ENCODE measurements at places on chromosomes 5 and 9.
A peak's percentile ranks its signal among the peaks of the same experiment; 100 is the strongest.

DNA sequence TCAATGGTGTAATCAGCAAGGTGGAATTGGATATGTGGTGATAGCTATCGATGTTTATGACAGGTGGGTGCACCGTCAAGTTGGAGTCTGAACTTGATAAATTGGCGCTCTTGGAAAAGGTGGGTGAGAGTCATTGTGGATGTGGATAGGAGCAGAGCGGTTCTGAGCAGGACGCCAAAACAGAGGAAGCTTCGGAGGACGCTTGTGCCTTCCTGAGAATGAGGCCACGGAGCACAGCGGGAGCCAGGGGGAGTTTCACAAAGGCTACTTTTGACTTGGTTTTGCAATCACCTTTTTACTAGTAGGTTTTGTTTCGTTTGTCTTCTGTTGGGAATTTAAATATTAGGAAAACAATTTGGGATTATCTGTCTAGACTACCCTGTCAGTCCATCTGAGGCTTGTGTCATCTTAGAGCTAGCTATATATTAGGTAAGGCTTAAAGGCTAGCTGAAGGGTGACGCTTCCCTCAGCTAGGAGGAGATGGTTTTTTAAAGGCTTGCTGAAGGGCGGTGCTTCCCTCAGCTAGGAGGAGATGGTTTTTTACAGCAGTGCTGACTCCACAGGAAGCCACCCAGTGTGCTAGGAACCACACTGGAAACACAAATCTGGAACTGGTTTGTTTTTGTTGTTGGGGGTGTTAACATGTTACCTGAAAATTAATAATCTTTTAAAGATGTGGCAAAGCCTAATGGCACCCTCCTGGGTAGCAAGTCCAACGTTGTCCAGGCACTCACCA is 142.4 kb upstream of the IRX4 start:
- no peak for DNase-seq

- DNase-seq, result no peak
Observed at GRCh38 chr9:21029661-21030060, 1.8 kb downstream of the HACD4 start.

GRCh38 chr5:57448287-57448686 is 34.3 kb downstream of the ACTBL2 start:
- no peak for DNase-seq

GRCh38 chr5:115661101-115661500 is 35.3 kb upstream of the TMED7 start:
- no peak for DNase-seq

DNA sequence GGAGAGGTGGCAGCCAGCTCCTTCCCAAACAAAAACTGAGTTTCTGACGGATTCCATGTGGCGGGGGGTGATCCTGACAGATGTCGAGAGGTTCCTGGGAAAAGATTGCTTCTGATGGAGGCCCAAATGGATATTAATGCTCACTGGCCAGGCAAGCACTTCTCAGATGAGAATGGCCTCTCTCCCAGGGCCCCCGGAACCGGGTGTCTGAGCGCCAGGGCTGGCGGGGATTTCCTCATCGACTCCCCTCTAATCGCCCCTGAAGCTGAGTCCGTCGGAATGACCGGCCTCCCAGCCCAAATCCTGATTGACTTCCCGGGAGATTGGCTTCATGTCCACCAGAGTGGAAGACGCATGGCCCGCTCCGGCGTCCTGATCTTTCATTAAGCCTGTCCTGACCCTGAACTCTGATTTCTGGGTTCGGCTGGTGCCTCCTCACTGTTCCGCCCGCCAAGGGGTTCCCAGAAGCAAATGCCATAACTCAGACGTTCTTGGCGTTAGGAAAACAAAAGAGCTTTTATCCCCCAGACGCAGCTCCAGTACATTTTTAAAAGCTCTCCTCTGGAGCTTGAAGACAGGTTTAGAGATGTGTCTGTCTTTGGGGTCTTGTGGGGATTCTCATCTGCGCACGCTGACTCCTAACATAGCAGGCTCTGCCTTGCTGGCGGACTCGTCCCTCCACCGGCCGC is 17.6 kb downstream of the FIBCD1 start:
- no peak for DNase-seq

GRCh38 chr5:1548702-1549474 is 25.1 kb upstream of the LPCAT1 start:
- DNase-seq, result peak; percentile 76

- DNase-seq, result no peak
Observed at GRCh38 chr9:127027694-127028093, 94.7 kb downstream of the ANGPTL2 start.

- no peak for DNase-seq
Observed at GRCh38 chr9:115804206-115804605, 349.4 kb upstream of the PAPPA start.

DNA sequence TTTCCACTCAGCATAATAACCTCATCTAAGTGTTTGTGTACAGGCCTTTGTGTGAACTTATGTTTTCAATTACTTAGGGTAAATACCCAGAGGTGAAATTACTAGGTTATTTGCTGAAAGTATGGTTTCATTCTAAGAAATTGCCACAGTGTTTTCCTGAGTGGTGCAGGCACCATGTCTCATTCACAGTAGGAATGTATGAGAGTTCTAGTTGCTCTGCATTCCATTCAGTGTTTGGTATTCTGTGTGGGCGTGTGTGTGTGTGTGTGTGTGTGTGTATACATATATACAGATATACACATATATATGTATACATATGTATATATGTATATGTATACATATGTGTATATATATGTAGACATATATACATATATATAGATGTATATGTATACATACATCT is 8.8 kb upstream of the SVEP1 start:
- no peak for DNase-seq

DNA sequence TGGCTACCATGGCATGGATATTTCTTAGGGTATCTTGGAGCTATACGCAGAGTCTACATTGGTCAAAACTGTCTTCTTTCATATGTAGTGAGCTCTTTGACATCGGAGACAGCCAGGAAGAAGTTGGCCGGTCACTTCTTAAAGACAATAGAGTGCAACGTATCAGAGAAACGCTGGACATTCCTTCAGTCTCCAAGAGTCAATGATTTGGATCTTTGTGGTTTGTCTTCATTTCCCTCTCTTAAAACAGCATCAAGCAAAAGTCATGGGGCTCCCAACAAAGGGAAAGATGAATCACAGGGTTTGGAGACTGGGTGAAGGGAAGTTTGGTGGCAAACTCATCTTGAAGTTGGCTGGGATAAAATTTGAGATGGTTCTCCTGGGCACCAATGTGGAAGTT is 320.1 kb downstream of the AGTPBP1 start:
- no peak for DNase-seq

- DNase-seq, result no peak
Observed at GRCh38 chr5:157520911-157521703, 54.5 kb downstream of the ADAM19 start.

GRCh38 chr5:176365351-176366231 is at the start of gene ARL10:
ARL10 (plus strand) TSS chr5:176365487; CDS start chr5:176365564, 77 bp downstream.
- DNase-seq, result no peak

DNA sequence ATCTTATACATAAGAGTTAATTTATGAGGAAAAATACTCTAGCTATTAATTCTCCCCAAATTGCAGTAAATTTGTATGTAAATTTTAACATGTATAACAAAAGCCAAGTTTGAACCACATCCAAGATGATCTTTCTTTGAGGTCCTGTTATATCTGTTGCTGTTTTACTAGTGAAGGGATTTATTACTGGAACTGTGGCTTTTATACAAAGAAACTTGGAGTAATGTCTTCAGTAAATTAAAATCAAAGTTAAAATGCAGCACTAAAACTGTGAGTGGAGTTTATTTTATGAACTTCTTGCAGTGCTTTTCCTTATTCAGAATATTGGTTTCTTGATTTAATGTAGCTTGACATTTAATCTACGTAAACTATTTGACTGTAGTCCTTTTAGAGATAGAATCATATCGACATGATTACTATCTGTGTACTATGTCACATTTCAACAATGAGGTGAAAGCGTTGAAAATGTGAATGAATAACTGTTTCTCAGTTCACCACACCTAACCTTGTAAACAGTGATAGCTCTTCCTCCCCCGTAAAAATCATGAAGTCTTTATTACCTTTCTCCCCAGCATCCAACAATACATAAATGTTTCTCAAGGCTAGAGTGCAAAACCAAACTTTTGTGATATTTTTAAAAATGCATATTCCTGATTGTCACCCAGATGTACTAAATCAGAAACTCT is 53.2 kb upstream of the ISOC1 start:
- no peak for DNase-seq

DNA sequence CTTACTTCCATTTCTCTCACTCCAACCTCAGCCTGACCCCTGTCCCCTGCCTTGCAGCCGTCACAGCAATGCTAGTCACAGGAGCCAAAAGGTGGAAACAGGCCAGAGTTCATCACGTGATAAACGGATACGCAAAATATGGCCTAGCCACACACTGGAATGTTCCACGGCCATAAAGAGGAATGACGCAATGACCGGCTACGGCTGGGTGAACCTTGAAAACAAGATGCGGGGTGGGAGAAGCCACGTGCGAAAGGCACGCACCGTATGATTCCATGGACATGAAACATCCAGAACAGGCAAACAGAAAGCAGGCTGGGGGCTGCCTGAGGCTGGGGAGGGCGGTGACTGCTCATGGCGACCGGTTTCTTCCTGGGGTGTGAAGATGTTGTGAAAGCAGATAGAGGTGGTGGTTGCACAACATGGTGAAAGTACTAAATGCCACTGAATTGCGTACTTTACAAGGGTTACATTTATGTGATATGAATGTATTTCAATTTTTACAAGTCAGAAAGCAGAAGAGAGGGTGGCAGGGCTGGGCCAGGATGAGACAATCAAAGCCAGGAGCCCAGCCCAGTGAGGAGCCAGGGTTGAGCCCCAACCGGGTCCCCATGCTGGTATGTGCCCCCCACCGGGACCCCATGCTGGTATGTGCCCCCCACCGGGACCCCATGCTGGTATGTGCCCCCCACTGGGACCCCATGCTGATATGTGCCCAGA is 117.8 kb upstream of the SARDH start:
- DNase-seq, result no peak

- no peak for DNase-seq
Observed at GRCh38 chr5:52342361-52342760, 445.4 kb upstream of the ITGA1 start.

DNA sequence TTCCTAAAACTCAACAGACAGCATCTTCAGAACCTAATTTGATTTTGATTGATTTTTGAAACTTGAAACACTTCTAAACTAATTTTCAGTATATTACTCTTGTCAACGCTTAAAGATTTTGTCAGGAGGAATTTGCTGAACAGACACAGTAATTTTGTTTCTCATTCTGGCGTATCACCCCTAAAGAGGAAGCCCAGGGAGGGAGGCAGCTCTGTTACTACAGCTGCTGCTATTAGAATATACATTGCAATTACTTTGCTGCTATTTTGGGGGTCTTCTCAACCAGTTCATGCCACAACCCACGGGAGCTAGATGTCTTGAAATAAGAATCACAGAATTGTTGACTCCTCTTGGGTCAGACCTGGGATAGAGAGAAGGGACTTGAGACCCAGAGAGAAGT is 122.6 kb downstream of the TLR4 start:
- DNase-seq, result no peak

DNA sequence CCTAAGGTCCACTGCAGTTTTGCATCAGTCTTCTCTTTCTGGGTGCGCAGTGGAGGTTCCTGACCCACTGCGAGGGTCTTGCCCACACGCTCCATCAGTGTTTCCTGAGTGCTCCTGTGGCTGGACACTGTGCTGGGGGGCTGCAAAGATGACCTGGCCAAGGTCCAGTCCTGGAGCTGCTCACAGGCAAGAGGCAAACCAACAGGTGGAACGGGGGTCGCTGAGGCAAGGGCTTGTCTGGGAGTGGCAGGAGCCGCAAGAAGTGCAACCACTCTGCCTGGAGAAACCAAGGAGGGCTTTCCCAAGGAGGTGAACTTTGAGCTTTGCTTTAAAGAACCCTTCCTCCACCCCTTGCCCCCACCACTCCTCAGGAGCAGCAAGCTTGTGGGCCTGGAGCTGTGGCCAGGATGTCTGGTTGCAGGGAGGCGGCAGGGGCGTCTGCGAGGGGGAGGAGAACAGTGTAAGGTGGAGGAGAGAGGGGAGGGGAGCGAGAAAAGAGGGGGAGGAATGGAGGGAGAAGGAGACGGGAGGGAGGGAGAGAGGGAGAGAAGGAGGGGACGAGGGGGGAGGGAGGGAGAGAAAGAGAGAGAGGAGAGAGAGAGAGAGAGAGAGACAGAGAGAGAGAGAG is 444 bp upstream of the CPLX2 start:
- no peak for DNase-seq

DNA sequence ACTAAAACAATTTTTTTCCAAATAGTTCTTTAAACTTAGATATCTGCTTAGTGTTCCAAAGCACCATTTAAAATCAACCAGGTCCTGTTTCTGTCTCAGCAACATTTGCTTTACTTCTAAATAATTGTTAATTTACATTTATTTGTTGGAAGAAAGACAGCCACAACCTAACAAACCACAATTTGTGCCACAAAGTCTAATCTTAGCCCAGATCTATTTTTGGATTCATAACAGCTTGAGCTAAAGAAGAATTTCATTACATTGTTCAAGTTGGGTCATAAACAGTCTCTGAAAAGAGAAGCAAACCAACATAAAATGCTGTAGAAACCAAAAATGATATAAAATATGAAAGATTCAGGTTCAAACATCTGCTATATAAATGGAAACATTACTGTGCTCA is 24.4 kb downstream of the MLLT3 start:
- DNase-seq, result no peak

GRCh38 chr9:137067860-137068538 is 2.4 kb downstream of the SAPCD2 start:
- no peak for DNase-seq

DNA sequence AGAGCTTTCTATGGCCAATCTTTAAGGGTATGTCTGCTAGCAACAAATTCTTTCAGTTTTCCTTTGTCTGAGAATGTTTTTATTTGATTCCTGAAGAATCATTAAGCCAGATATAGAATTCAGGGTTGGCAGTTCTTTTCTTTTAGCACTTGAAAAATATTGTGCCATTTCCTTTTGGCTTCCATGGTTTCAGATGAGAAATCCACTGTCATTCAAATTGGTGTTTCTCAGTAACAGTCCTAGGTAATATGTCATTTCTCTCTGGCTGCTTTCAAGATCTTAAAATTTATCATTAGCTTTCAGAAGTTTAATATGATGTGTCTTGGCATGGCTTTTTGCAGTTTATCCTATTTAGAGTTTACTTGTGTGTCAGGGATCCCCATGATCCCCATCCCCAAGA is 67.7 kb downstream of the TEX10 start:
- no peak for DNase-seq

GRCh38 chr5:157561110-157561509 is 14.5 kb downstream of the ADAM19 start:
- no peak for DNase-seq

- DNase-seq, result no peak
Observed at GRCh38 chr9:100222674-100223073, 123.6 kb downstream of the INVS start.

DNA sequence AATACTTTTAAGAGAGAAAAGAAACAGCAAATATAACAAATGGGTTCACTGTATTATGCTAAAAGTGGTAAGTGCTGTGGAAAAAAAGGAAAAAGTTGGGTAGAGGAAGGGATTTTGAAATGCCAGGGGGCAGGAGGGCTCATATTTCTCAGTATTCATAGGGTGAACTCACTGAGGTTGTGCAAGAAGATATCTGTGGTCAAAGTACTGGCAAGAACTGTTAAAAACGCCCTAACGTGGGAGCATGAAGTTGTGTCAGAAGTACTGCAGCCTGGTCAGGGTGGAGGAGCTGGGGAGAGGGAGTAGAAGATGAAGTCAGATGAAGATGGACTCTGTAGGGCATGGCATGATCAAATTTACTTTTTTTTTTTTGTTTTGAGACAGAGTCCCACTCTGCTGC is 31.2 kb upstream of the SLC28A3 start:
- DNase-seq, result no peak
